ENCODE measurements at places on chromosomes 11 and 22. TPM values are rescaled to one million over a fixed set of nuclear protein-coding genes. Genes with fewer than 3 reads are reported as not detected.

Gene OR51T1
- not detected for total RNA-seq

Gene GLB1L2
- 4.0 TPM for total RNA-seq

Gene NELL1
- not detected for total RNA-seq

Gene MYBPC3
- not detected for total RNA-seq

Gene MUC2
- not detected for total RNA-seq

Gene GTSE1
- total RNA-seq: 9.2 TPM

Gene HTATIP2
- 38.3 TPM for total RNA-seq

Gene ZNF215
- total RNA-seq: 4.0 TPM

Gene OR2AT4
- not detected for total RNA-seq

Gene SYTL2
- total RNA-seq: 2.4 TPM

Gene KCNK4
- total RNA-seq: not detected

Gene CD3D
- not detected for total RNA-seq

Gene UBQLN3
- total RNA-seq: not detected

Gene RASL10A
- not detected for total RNA-seq

Gene OR56A1
- not detected for total RNA-seq

Gene OR52E5
- total RNA-seq: not detected

Gene TSPAN32
- not detected for total RNA-seq

Gene STIM1
- total RNA-seq: 29.6 TPM

Gene CRELD2
- 53.0 TPM for total RNA-seq

Gene SPI1
- total RNA-seq: not detected

Gene EHF
- total RNA-seq: 160 TPM

Gene C11orf91
- total RNA-seq: not detected

Gene DNAJB7
- not detected for total RNA-seq

Gene PLXNB2
- 221 TPM for total RNA-seq

Gene CHADL
- total RNA-seq: 3.9 TPM

Gene MMP12
- total RNA-seq: not detected

Gene C11orf52
- 5.9 TPM for total RNA-seq

Gene NRXN2
- not detected for total RNA-seq

Gene SGSM1
- total RNA-seq: not detected

Gene ENTHD1
- total RNA-seq: not detected

Gene MTMR3
- total RNA-seq: 18.5 TPM

Gene PIWIL4
- total RNA-seq: 0.35 TPM

Gene PKNOX2
- total RNA-seq: 0.71 TPM
